HepG2 (cell line): ENCODE measurements at places on chromosomes 7 and 10.

GRCh38 chr7:16169537-16169936, 251.8 kb downstream of the CRPPA start:
- DNase-seq, result no peak

DNA sequence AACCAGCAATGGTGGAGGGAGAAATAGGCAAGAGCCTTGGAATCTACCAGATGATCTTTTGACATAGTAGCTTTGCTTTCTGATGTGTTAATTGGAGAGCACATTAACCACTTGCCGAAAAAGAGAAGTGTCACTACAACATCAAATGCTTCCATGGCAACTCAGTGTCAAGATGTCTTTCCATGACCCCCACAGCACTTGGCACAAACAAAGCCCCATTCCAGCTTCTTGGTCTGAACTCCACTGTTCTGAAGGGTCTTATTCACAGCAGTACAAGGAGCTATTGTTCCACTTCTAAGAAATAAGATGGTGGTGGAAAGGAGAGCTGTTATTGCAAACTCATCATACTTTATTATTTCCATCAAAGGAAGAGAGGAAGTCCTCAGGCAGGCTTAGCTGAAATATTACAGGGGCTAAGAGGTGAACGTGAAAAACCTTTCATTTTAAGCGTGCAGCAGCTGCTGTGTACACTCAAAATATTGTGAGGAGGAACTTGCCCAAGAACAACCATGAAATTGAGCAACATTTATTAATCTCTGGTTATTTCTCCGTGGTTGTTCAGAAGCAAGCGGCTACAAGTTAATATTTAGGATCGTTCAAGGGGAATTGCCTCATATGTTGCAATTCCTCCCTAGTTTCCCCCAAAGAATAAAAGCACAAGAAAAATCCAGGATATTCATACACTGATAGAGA, 354.8 kb upstream of the CELF2 start:
- DNase-seq, result no peak

DNA sequence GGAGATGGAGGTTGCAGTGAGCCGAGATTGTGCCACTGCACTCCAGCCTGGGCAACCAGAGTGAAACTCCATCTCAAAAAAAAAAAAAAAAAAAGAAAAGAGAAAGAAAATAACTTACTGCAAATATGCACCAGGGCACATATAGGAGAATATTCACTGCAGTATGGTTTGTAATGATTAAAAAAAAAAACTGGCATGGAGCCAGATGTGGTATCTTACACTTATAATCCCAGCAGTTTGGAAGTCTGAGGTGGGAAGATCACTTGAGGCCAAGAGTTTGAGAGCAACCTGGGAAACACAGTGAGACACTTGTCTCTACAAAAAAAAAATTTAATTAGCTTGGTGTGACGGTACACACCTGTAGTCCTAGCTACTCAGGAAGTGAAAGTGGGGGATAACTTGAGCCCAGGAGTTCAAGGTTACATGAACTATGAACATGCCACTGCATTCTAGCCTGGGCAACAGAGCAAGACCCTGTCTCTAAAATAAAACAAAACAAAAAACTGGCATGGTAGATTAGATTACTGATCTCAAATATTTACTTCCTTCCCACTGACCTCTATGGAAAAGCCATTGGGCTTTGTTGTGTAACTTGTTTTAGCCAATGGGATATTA, 85.6 kb downstream of the MICU1 start:
- DNase-seq, result no peak

DNA sequence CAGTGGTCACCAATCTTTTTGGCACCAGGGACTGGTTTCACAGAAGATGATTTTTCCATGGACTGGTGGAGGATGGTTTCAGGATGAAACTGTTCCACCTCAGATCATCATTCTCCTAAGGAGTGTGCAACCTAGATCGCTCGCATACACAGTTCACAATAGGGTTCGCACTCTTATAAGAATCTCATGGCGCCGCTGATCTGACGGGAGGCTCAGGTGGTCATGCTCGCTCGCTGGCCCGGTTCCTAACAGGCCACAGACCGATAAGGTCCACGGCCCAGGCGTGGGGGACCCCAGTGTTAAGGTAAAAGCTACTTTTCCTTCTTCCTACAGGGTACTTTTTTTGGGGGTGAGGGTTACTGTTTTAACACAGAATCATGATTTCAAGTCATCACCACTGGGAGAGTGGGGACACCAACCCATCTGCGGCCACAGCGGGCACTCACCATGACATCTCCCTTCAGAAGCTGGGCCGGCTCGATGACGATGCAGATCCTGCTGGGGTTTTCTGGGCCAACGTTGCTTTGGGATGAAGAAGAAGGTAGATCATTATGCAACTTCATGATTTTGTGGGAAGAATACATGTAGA, 170.5 kb downstream of the TNS3 start:
- no peak for DNase-seq

DNA sequence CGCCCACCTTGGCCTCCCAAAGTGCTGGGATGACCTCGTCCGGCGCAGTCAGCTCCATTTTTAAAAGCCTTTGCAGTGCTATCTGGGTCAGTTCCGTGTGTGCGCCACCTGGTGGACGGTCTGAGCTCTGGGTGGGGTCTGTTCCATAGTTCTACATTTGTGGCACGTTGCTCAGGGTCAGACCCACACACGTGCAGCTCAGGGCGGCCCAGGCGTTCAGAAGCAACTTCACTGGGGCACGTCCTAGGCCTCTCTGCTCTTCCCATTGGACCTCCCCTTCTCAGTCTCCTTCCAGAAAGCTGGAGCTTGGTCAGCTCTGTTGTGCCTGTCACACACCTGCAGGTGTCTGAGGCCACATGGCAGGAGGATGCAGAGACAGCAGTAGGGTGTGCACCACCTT, 137.9 kb downstream of the DNAJB6 start:
- DNase-seq, result peak; percentile 20

- DNase-seq, result no peak
These were observed 5.4 kb downstream of the SFR1 start for GRCh38 chr10:104127411-104127810.

DNA sequence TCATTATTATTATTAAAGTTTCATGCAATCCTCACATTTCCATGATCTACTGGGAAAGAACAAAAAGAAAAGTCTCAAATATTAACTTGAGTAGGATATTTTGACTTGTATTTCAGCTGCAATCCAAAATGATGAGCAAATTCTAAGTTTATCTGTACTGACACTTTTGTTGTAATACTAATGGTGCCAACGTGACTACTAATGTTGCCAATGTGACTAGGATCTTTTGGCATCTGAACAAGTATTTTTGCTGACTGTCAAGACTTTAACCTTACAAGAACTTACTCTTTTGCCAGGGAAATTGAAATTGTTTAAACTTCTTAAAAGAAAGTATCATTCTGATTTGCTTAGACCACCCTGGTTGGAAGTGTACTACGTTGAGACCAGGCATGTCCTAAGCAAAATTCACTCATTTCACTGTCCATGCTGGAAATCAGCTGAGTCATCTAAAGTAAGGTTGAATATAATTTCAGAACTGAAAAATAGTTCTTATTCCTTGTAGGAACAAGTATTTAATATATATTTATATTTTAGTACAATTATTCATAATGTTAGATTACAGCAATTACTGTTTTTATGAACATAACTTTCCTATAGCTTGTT, 78.5 kb upstream of the LYZL1 start:
- DNase-seq, result no peak

- DNase-seq, result no peak
These were observed 107.4 kb downstream of the ZRANB1 start for GRCh38 chr10:125049216-125049881.

DNA sequence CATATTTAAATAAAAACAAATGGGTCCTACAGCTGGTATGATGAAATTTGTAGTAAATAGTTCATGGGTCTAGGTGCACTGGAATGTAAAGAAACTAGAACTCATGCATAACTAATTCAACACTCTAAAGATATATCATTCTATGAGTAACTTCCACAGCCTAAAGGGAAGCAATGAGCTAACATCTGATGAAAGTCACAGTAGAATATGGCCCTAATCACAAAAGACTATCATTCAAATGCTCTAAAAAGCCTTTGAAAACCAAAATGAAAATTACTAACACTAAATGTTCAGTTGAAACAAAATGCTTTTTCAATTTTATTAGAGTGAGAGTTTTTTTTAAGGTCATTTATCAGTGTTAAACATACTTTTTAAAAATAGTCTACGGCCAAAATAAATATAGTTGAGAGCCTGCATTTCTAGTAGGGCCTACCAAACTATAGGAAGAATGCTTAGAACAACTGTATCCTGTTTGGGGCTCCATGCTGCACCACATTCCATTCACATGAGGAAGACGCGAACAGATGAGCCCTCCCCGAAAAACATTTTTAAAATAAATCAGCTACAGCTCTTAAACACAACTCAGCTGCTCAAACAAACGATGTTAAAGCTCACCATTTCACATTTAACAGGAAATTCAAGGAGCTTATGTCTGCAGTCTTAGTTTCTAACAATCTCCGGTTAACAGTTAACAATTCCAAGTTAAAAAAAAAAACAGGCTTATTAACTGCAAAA, 134.5 kb downstream of the NRBF2 start:
- DNase-seq, result peak; percentile 71

DNA sequence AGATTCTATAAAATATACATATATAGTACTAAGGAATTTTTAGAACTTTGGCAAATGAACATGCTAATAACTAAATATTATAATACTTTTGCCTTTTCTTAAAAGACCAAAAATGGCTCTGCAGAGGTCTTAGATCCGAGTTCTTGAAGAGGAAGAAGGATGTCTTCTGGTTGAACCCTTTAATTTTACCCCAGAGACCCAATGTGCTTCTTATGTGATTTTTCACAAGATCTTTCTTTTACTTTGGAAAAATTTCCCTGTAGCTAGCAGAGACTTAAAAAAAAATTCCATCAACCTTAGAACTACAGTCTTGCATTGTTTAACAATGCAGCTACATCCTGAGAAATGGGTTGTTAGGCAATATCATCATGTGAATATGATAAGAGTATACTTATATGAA, 663.2 kb downstream of the PARD3 start:
- no peak for DNase-seq

GRCh38 chr10:22821501-22821900, 106.4 kb upstream of the ARMC3 start:
- no peak for DNase-seq

DNA sequence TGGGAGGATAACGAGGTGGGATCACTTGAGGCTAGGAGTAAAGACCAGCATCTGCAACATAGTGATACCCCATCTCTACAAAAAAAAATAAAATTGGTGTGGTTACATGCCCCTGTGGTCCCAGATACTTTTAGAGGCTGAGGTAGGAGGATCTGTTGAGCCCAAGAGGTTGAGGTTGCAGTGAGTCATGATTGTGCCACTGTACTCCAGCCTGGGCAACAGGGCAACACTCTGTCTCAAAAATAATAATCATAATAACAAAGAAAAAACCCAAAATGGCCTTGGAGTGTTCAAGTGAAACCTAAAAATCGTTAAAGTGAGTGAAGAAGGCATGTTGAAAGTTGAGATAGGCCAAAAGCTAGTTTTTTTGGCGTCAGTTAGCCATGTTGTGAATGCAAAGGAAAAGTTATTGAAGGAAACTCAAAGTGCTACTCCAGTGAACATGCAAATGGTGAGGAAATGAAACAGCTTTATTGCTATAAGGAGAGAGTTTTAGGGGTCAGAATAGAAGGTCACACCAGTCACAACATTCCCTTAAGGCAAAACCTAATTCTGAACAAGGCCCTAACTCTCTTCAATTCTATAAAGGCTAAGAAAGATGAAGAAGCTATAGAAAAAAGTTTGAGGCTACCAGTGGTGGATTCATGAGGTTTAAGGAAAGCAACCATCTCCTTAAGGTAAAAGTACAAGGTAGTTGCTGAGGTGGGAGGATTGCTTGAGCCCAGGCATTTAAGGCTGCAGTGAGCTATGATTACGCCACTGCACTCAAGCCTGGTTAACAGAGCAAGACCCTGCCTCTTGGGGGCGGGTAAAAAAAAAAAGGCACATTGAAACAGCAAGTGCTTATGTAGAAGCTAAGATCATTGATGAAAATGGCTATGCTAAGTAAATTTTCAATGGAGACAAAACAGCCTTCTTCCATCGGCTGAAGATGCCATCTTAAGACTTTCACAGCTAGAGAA, 45.4 kb upstream of the STOX1 start:
- no peak for DNase-seq

GRCh38 chr10:70776455-70777005, 8.6 kb downstream of the TBATA start:
- DNase-seq, result no peak

GRCh38 chr10:31708474-31708873, 220.2 kb downstream of the ARHGAP12 start:
- no peak for DNase-seq

GRCh38 chr10:100209303-100209702, 20.1 kb downstream of the CHUK start:
- DNase-seq, result no peak

GRCh38 chr7:86012971-86013370, 630.7 kb upstream of the GRM3 start:
- no peak for DNase-seq

GRCh38 chr7:88668591-88668990, 90.9 kb upstream of the ZNF804B start:
- DNase-seq, result no peak

- no peak for DNase-seq
These were observed 205.7 kb upstream of the IGFBP3 start for GRCh38 chr7:46126675-46127300.

DNA sequence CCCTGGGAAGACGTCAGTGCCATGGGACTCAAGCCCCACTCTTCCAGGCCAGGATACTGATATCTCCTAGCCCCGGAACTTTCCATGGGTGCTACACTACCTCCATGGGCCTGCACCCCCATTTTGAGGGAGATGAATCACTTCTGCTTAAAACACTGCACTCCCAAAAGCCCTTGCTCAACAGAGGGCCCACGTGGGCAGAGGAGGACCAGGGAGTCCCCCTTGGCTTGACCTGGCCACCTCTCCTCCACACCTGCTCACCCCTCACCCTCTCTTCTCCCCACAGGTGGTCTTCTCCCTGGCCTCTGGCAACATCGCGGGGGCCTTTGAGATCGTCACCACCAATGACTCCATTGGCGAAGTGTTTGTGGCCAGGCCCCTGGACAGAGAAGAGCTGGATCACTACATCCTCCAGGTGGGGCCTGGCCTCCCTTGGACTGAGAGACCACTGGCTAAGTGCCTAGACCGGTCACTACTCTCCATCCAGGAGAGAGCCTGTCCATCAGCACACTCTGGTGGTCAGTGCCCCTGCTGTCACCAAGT, 19.9 kb upstream of the C10orf105 start:
- DNase-seq, result no peak

- no peak for DNase-seq
These were observed 22.2 kb upstream of the CPXM2 start for GRCh38 chr10:123913688-123914268.

GRCh38 chr10:17771017-17771416, 19.0 kb downstream of the TMEM236 start:
- no peak for DNase-seq
